ENCODE measurements at places on chromosomes 12 and 14.
A peak's percentile ranks its signal among the peaks of the same experiment; 100 is the strongest.

GRCh38 chr14:95047754-95048153, 109.6 kb downstream of the DICER1 start:
- DNase-seq: no peak

GRCh38 chr12:72888693-72889092, 616.5 kb downstream of the TRHDE start:
- no peak for DNase-seq

- DNase-seq: no peak
These were observed 125.6 kb downstream of the FOXN3 start for GRCh38 chr14:89291351-89291940.

DNA sequence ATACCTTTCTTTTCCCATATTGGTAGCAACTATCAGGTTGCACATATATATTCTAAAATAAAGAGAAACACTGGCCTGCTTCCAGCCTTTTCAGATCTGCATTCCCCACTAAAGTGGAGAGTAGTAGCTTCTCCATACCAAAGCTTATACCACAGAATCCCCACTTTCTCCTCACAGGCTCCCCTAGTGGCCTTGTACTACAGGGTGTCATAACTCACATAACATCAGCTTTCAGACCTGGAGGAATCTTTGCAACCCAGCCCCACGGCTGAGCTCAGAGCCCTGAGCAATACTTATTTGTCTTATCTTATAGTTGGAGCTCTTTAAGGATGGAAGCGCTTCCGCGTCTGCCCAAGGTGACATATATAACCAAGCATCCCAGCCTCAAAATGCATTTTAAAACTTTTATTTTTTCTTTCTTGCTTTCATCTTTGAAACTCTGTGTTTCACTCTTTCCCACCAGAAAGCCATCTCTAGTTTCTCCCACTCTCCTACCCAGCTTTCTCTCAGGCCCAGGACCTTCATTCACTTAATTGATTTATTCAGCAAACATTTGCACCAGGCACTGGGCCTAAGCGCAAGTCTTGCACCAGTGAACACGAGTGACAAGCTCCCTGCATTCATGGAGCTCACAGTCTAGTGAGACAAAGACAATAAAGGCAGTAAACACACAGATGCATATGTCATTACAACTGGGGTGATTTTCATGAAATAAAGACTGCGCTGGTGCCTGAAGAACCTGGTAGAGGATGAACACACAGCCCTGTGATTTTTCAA, 254.7 kb downstream of the IPO8 start:
- no peak for DNase-seq

DNA sequence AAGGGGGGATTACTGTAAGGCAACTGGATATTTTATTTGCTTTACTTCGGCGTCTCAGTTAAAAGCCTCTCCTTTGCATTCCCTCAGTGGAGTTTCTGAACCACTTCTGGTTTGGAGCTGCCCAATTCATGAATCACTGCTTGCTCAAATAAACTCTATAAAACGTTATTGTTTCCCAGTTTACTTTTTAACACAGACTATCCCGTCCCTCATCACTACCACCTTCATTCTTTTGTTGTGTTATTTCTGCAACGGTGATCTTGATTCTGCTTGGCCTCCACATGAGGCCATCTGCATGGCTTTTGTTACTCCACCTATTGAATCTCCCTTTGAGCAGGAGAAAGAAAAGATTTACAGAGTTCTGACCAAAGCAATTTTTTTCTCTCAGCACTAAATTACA, 104.0 kb upstream of the PLEKHA5 start:
- no peak for DNase-seq

DNA sequence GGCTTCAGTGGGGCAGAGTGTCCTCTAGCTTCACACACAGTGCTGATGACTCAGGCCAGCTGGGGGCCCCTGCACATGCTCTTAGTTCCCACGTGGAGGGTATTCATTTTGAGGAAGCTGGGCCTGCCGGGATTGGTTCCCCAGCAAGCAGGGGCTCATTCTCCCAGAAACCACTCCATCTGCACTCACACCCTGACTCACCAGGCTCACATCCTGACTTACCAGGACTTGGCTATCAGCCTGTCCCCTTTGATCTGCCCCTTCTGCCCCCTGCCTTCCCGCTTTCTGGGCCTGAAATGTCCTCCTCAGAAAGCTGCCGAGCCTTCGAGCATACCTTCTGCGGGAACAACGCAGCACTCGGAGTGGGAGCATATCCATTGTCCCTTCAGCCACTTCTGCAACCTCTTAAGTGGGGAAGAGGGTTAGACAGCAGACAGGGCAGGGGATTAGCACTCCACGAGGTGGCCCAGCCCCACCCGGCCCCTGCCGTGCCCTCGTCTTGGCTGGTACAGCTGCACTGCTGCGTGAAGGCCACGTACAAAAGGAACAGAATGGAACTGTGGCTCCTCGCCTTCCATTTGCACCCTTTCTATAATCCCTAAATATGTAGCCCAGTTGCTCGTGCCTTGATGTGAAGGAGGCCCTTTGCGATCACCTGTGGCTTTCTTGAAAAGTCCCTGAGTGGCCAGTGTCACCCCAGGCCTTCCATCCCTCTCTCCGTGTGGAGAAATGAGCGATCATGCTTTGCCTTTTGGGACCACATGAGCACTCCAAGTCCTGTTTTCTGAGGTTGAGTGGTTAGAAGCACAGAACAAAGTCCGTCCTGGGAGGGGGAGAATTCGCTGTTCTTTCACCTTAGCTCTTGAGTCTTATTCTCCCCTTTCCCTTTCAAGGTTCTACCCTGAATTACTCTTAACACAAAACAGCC, 26.1 kb downstream of the TPCN1 start:
- no peak for DNase-seq

DNA sequence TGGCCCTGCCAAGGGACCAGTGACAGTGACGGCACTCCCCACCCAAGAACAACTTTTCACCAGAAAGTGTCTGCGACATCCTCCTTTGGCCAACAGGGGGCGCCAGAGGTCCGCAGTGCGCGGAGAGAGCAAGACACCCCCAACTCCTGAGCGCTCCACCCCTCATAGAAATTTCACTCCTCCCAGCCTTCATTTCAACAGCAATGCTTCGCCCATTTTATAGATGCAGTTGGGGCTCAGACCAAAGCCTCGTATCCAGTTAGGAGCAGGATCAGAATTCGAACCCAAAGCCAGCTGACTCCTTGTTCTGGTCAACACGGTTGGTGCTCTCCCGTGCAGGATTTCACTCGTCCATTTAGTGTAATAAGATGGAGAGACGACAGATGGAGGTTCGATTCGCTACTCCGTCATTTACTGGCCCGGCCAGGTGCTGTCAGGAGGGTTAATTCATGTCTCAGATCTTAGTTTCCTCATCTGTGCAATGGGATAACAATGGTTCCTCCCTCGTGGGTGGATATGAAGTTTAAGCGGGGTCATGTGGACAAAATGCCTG, 2.4 kb upstream of the POP5 start:
- DNase-seq: peak; percentile 79

- no peak for DNase-seq
These were observed 213.1 kb downstream of the CHST11 start for GRCh38 chr12:104669851-104670337.

- peak; percentile 52 for DNase-seq
These were observed 26.5 kb downstream of the ZBTB42 start for GRCh38 chr14:104827177-104828055.

DNA sequence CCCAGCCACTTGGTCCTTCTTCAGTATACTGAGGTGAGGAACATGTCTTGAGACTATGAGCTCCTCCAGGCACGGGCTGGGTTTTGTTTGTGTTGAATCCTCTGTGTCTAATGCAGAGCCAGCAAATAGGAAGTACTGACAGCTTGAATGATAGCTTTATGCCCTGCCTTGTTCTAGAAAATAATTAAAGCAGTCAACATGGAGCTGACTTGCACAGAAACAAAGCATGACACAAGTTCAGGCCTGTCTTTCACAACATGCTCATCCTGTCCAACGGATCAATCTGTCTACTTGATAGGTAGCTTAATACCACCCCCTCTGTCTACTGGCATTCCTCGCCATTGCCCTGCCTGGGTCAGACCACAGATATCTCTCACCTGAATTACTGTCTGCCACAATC, 140.9 kb downstream of the ESRRB start:
- no peak for DNase-seq

- DNase-seq: no peak
These were observed 259.7 kb downstream of the NELL2 start for GRCh38 chr12:44616402-44616801.

GRCh38 chr14:32507029-32507984, 178.2 kb downstream of the AKAP6 start:
- no peak for DNase-seq

- peak; percentile 45 for DNase-seq
These were observed 16.1 kb downstream of the UBC start for GRCh38 chr12:124898200-124898922.

- no peak for DNase-seq
These were observed 173.8 kb upstream of the DCN start for GRCh38 chr12:91356405-91356804.

DNA sequence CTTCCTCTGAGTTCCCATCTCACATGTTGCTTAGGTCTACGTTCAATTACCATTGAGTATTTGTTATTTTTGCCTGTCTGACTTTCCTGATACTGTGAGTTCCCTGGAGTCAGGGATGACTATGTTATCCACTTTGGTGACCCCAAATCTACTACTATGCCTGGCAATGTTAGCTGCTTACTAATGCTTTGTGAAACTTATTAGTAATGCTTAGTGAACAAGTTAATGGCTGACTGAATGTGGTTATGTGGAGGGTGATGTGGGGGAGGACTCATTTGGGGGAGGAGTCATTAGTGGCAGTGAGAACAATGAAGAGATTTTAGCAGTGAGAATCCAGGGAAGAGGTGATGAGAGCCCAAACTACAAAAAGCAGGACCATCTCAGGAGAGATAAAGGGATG, 121.6 kb downstream of the KTN1 start:
- no peak for DNase-seq

DNA sequence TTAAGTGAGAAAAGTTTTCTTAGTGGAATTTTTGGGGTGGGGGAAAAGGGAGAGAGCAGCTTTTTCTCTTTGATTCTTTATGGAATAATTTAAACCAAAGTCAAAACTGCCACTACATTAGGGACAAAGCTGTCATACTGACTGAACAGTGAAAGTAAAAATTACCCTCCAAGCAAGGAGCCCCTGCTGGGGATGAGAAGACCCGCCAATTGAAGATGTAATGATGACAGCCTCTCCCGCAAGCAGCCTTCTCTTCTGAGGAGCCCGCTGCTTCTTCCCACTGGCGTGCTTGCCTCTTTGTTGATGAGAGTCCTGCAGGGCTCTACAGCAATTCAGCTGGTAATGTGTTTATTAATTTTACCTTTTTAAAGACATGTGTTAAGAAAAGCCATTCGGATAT, 151.0 kb downstream of the EFCAB11 start:
- DNase-seq: no peak

- DNase-seq: no peak
These were observed 453.9 kb downstream of the MED13L start for GRCh38 chr12:115823635-115824034.

- no peak for DNase-seq
These were observed 17.0 kb upstream of the CFAP54 start for GRCh38 chr12:96472384-96472783.

GRCh38 chr14:95026851-95027463, 130.4 kb downstream of the DICER1 start:
- DNase-seq: no peak

DNA sequence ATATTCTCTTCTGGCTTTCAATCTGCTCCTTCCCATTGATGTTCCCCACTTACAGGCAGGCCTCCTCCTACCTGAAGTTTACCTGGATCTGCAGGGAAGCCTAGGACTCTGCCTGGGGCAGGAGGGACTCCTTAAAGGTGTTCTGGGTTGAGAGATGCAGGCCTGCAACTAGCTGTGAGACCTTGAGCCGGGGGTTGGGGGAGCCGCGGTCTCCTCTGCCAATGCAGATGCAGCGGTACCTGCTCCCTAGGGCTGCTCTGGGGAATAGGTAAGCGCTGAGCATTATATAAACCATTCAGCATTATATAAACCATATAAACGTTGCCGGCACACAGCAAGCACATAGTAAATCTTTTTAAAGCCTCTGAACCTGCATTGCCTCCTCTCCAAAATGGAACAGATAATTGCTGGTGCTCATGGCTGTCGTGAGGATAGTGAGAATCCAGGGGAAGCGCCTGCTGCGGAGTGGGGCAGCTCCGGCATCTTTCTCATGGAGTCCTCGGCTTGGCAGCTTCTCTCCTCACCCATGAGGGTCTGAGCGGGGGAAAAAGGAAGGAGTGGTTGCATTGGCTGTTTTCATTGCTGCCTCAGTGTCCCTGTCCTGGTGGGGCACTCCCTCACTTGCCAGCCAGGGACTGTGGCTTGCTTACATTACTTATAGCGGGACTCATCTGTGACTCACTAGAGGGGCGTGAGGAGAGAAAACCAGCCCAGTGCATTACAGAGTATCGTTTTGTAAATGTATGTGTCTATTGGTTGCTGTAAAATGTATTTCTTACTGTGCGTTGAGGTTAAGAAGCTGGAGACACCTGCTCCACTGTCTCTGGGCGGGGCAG, 12.5 kb upstream of the KRT80 start:
- DNase-seq: no peak

- no peak for DNase-seq
These were observed 51.8 kb downstream of the ZFYVE21 start for GRCh38 chr14:103767336-103767894.

DNA sequence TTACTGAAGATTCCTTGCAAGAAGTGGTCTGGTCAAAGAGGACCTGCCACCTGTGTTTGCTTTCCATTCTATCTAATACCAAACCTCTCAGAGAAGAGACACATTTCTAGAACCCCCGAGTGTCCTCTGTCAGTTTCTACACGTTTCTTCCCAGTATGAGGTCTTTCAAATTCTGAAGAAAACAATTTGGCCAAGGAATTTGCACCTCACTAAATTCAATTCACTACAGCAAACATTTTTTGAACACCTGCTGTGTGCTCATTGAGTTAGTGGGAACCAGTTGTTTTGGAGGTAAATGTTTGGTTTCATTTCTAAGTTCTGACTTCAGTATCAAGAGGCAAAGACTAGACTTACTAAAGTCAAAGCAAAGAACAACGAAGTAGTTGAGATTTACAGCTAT, 19.4 kb downstream of the GPR19 start:
- DNase-seq: no peak

DNA sequence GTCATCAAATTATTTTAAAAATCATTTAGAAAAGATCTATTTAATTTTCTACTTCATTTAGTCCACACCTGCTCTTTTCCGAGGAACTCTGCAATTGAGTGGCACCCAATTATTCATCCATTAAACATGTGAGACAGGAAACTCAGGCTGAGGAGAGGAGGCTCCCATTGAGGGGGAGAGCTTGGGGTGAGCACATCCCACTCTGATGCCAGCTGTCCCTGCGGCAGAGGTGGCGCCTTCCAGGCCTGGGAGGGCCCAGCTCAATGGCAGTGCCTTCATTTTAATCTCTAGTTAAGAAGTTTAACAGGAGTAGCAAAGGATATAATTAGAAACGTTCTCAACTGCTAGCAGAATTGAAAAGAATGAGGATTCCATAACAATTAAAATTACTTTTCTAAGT, 92.0 kb downstream of the ITPR2 start:
- DNase-seq: no peak
